ENCODE measurements at places on chromosomes 16 and 17. TPM values are rescaled to one million over a fixed set of nuclear protein-coding genes. Genes with fewer than 3 reads are reported as not detected.

Gene SLC6A2
- not detected for total RNA-seq

Gene NAE1
- total RNA-seq = 125 TPM

Gene KCNJ12
- total RNA-seq = not detected

Gene CDH1
- total RNA-seq = 1.4 TPM

Gene GAS2L2
- not detected for total RNA-seq

Gene PRSS36
- total RNA-seq = 0.59 TPM

Gene COPZ2
- total RNA-seq = 4.4 TPM

Gene GSG1L
- not detected for total RNA-seq

Gene PKMYT1
- 152 TPM for total RNA-seq

Gene CRYM
- not detected for total RNA-seq

Gene G6PC1
- total RNA-seq = not detected

Gene MLX
- total RNA-seq = 72.6 TPM

Gene CTRL
- 6.0 TPM for total RNA-seq

Gene HS3ST2
- not detected for total RNA-seq

Gene HEATR9
- 0.14 TPM for total RNA-seq

Gene RAB11FIP4
- 26.4 TPM for total RNA-seq

Gene KRTAP9-2
- not detected for total RNA-seq

Gene IL34
- not detected for total RNA-seq

Gene ABCC12
- total RNA-seq = not detected

Gene LRRC37A2
- total RNA-seq = 6.2 TPM

Gene TMC5
- not detected for total RNA-seq

Gene CHST6
- total RNA-seq = not detected

Gene KRTAP4-9
- not detected for total RNA-seq

Gene CRYBA1
- total RNA-seq = not detected

Gene RNF112
- not detected for total RNA-seq

Gene GPR179
- not detected for total RNA-seq

Gene FBXL16
- 6.8 TPM for total RNA-seq

Gene SRCIN1
- 0.26 TPM for total RNA-seq

Gene QRICH2
- 2.2 TPM for total RNA-seq

Gene RBFOX1
- not detected for total RNA-seq

Gene PCTP
- total RNA-seq = 6.4 TPM

Gene GPRC5B
- not detected for total RNA-seq

Gene CDH8
- total RNA-seq = not detected

Gene ASB16
- 0.09 TPM for total RNA-seq

Gene RND2
- total RNA-seq = 0.07 TPM

Gene PRSS8
- total RNA-seq = not detected

Gene HAPSTR1
- 54.2 TPM for total RNA-seq

Gene BRIP1
- total RNA-seq = 19.9 TPM

Gene PITPNM3
- 0.66 TPM for total RNA-seq

Gene GP1BA
- total RNA-seq = not detected

Gene CNGB1
- not detected for total RNA-seq

Gene KRT31
- total RNA-seq = not detected

Gene HSD17B1
- 0.83 TPM for total RNA-seq

Gene OR1F1
- not detected for total RNA-seq

Gene NPIPB13
- total RNA-seq = 21.1 TPM

Gene TNFRSF13B
- not detected for total RNA-seq

Gene CCR7
- total RNA-seq = 220 TPM

Gene TCAP
- total RNA-seq = 0.83 TPM

Gene CLEC18B
- 0.21 TPM for total RNA-seq

Gene CMTM4
- 3.5 TPM for total RNA-seq

Gene GHDC
- total RNA-seq = 14.4 TPM

Gene KRT33A
- total RNA-seq = not detected

Gene TMEM235
- total RNA-seq = not detected

Gene EIF4A3
- 190 TPM for total RNA-seq

Gene MT1F
- 4.2 TPM for total RNA-seq

Gene CDYL2
- 63.3 TPM for total RNA-seq

Gene GOSR2
- 62.2 TPM for total RNA-seq

Gene RAD51C
- total RNA-seq = 78.8 TPM

Gene HOXB7
- 0.36 TPM for total RNA-seq
